IMR-90 (cell line): ENCODE measurements at places on chromosomes 7 and 10. TPM values are rescaled to one million over a fixed set of nuclear protein-coding genes. Genes with fewer than 3 reads are reported as not detected.

- H3K36me3 ChIP-seq: no peaks in the 10 kb centered on the region
- H3K27me3 ChIP-seq: no peaks in the 10 kb centered on the region
- DNase-seq: peak; percentile 69
- no peak overlapping the region for H3K27ac ChIP-seq
- H3K4me1 ChIP-seq: no peaks in the 10 kb centered on the region
- no peak overlapping the region for H3K4me3 ChIP-seq
Observed at GRCh38 chr7:147535701-147536111, 1054.9 kb upstream of the C7orf33 start.

GRCh38 chr10:118957966-118958365 is 71.5 kb upstream of the NANOS1 start:
- H3K27me3 ChIP-seq: peaks cover 9% of the 10 kb centered on the region
- no peak overlapping the region for H3K27ac ChIP-seq
- no peaks in the 10 kb centered on the region for H3K36me3 ChIP-seq

DNA sequence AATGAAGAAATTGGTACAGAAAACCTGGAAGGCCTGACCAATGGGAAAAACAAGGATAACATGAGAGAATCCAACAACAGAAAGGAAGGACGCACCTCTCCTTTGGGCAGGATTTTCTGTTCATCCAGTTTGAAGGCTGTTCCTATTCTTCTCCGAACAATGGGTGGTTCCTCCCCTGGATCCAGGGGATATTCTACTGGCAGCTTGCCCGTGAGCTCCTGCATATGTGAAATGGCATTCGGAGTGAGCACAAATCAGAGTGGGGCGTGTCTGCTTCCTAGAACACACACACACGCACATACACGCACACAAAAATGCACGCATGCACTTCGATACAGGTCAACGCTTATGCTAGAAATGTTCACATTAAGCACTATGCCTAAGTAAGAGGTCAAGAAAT is 83.5 kb downstream of the PRPF18 start:
- DNase-seq: no peak
- H3K36me3 ChIP-seq: peaks cover 58% of the 10 kb centered on the region
- H3K27ac ChIP-seq: no peak overlapping the region
- no peak overlapping the region for H3K4me3 ChIP-seq
- H3K27me3 ChIP-seq: no peaks in the 10 kb centered on the region
- peaks cover 8% of the 10 kb centered on the region; the same call in 1 of the 2 replicates for H3K4me1 ChIP-seq

- DNase-seq: peak; percentile 66
- peak within 1 kb of the TSS; percentile 99 for H3K4me3 ChIP-seq
- H3K27ac ChIP-seq: peak within 1 kb of the TSS; percentile 80
- H3K36me3 ChIP-seq: peaks cover 6% of the 10 kb centered on the region
Observed at GRCh38 chr7:93921607-93922566, at the start of gene GNG11. Gene GNG11 (plus strand): TSS chr7:93921735. CDS start chr7:93922138, 403 bp downstream.

DNA sequence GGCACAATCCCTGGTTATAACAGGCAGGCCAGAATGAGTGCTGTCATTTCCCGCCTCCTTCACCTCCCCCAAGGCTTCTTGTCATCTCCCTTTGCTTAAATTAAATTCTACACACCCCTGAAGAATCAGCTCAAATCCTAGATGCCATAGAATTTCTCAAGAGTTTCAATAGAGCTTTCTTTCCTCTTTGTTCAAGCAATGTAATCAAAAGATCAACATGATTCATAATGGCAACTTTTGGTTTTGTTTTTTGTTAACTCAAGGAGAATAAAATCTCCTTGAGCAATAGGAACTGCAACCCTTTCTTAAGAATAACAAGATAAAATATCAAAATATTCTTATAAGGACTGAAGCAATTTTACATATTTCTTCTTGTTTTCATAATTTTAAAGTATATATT is 180.8 kb upstream of the CDK1 start:
- no peaks in the 10 kb centered on the region for H3K36me3 ChIP-seq
- no peak for DNase-seq
- no peak overlapping the region for H3K27ac ChIP-seq
- no peaks in the 10 kb centered on the region; the same call in 1 of the 2 replicates for H3K27me3 ChIP-seq

DNA sequence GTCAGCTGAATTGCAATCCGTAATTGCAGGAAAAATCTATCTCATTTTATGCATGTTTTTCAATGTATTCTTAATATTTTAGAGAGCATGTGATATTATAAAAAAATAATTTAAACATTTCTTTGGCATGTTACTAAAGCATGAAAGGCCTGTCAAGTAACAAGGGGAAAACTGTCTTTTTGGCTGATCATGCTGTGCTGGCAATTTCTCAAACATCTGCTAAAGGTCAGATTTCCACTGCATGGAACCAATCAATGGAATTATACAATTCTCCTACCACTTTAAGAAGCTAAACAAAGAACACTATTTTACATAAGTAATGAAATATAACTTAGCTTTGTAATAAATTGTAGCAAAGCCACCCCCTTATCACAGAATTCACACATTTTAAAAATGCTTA is 49.4 kb downstream of the JMJD1C start:
- peaks cover 3% of the 10 kb centered on the region for H3K4me1 ChIP-seq
- H3K27ac ChIP-seq: no peak overlapping the region
- peak; percentile 43 for DNase-seq
- no peaks in the 10 kb centered on the region for H3K27me3 ChIP-seq
- no peaks in the 10 kb centered on the region for H3K36me3 ChIP-seq

GRCh38 chr7:41693150-41693997 is 9.5 kb downstream of the INHBA start:
- H3K4me3 ChIP-seq: no peak overlapping the region
- H3K27me3 ChIP-seq: no peaks in the 10 kb centered on the region
- H3K27ac ChIP-seq: 0 out of 2 replicates have a peak overlapping the region, but pooled peaks have one; percentile 1
- peak; percentile 64 for DNase-seq
- H3K4me1 ChIP-seq: peaks cover 30% of the 10 kb centered on the region
- H3K36me3 ChIP-seq: peaks cover 42% of the 10 kb centered on the region

DNA sequence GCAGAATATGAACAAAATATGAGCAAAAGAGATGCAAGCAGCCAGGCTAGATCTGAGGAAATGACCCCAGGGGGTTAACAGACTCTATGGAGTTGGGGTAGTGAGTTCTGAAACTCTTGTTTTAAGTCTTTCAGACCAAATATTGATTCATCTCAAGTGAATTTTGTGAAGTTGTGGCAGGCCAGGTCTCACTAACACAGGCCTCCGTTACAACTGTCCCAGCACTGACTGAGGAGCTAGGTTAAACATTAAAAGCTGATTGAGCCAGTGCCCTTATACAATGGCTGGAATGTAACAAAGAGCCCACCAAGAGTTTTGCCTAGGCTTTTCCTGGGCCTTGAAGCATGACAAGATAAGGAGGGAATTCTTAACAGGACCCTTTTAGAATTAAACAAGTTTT is 192.3 kb upstream of the STK17A start:
- no peak for DNase-seq
- no peaks in the 10 kb centered on the region for H3K4me1 ChIP-seq
- H3K27me3 ChIP-seq: no peaks in the 10 kb centered on the region; the same call in 1 of the 2 replicates

DNA sequence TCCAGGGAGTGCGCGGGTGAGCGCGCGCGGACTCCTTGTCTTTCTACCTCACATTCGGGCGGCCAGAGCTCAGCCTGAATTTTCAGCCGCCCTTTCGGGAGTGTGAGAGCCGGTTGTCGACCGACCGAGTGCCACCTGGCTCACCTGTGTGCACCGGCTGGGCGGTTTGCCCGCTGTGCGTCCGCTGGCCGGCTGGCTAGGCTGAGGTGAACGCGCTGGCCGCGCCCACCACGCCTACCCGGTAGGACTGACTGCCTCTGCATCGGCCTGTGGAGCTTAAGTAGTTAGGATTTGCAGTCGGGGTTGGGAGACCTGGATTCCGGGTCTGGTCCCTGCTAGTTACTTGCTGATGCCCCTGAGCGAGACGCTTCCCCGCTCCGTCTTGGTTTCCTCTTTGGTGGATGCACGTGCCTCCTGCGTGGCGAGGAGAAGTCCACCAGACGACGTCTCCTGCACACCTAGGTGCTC is 553 bp downstream of the TSPAN15 start:
- H3K4me1 ChIP-seq: peaks cover 5% of the 10 kb centered on the region
- DNase-seq: no peak
- peaks cover 16% of the 10 kb centered on the region for H3K27me3 ChIP-seq
- no peaks in the 10 kb centered on the region for H3K36me3 ChIP-seq

DNA sequence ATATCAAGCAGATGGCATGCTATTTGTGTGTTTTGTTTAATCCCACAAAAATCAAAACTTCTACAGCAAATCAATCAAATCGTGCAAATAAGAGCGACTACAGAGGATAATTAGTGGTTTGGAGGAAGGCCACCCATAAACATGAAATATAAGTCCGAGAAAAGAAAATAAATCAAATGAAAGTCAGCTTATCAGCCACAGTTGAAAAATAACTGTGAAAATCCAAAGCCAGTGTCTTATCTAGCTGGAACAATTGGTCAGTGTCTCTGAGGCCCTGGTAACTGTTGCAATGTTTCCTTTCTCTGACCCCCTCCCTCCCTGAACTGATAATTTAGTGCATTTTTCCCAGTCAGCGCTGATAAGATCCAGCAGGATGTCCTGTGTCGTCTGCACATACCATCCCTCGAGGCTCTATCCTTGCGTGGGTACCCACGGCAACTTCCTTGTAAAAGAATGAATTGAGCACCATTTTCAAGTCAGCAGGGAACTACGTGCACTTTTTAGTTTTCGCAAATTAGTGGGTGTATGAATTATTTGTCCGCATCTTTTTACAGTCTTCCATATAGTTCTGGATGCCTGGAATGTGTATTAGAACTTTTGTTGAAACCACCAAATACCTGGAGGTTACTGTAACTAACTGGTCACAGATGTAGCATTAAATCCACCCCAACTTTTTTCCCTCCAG is 10.8 kb upstream of the JCAD start:
- no peak for DNase-seq
- peaks cover 2% of the 10 kb centered on the region; the same call in 1 of the 2 replicates for H3K27me3 ChIP-seq
- no peaks in the 10 kb centered on the region for H3K36me3 ChIP-seq
- peaks cover 6% of the 10 kb centered on the region for H3K4me1 ChIP-seq

DNA sequence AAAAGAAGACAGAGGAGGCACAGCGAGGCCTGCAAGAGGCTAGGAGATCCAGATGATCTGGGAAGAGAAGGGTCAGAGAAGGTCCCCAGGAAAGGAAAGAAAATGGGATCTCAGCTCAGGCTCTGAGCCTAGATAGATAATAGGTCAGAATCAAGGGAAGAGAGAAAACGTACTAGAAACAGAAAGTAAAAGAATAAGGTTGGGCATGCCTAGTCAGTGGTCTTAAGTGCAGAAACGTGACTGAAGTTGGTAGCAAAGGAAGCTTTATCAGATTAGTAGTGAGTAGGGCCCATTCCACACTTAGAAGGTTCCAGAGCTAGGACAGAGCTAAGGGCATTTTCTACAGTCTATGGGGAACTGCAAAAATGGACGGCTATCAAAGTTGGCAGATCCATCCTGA is 84.8 kb upstream of the ASAH2 start:
- H3K4me3 ChIP-seq: no peak overlapping the region
- no peaks in the 10 kb centered on the region for H3K27me3 ChIP-seq
- no peaks in the 10 kb centered on the region for H3K4me1 ChIP-seq
- H3K27ac ChIP-seq: no peak overlapping the region

- no peaks in the 10 kb centered on the region for H3K27me3 ChIP-seq
- DNase-seq: peak; percentile 90
- H3K27ac ChIP-seq: no peak overlapping the region
Observed at GRCh38 chr10:31142026-31142425, 110.4 kb upstream of the ZNF438 start.

Gene AGMO
- not detected in 2 replicates for total RNA-seq

Gene NUTM2E
- total RNA-seq: not detected in 2 replicates

Gene TAS2R16
- total RNA-seq: not detected in 2 replicates

Gene PLAU
- 115 and 123 TPM in 2 replicates for total RNA-seq

Gene PNLIPRP2
- total RNA-seq: not detected in 2 replicates

Gene CHAT
- not detected in 2 replicates for total RNA-seq

Gene MOGAT3
- total RNA-seq: not detected in 2 replicates

Gene LEP
- not detected in 2 replicates for total RNA-seq

Gene NRG3
- not detected in 2 replicates for total RNA-seq

Gene WNT8B
- not detected in 2 replicates for total RNA-seq

Gene OR9A2
- total RNA-seq: not detected in 2 replicates
